ENCODE measurements at places on chromosomes 12 and 14.

DNA sequence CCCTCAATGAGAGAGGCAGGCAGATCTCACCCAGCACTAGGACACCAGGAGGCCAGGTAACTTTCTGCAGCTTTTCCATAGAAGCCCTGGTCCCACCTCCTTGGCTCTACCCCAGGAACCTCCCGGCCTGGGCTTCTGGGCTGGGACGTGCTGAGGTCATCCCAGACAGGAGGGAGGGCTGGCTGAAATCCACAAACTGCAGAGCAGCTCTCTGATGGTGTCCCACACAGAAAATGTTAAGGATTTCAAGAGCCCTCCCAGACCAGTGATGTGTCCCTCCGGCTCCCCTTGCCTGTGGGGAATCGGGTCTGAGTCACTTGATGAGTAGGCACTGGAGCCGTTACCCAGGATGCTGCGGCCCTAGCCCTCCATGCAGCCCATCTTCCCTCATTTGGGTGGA lies 124.1 kb downstream of the ESRRB start:
- DNase-seq, result no peak

GRCh38 chr14:37592482-37593408 lies 2.3 kb downstream of the FOXA1 start:
- DNase-seq, result no peak

GRCh38 chr12:90773491-90773890 lies 181.5 kb downstream of the CCER1 start:
- DNase-seq, result no peak

DNA sequence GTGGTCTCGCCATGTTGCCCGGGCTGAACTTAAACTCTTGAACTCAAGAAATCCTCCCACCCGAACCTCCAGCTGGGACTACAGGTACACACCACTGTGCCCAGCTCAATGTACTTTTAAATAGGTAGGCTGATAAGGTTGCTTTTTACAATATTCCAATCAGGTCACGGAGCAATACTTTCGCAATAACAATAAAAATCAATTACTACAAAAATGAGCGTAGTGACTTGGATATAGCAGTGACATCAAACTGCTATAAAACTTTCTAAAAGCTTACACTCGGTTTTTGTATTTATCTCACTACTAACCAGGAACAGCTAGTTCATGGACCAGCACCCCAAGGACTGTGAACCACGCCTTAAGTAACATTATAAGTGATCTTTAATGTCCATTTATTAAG lies 10.5 kb downstream of the SARNP start:
- DNase-seq, result no peak

GRCh38 chr12:69096669-69097335 lies 142.6 kb upstream of the CPSF6 start:
- DNase-seq, result no peak

- no peak for DNase-seq
Measured at GRCh38 chr12:81365284-81365683, 287.4 kb downstream of the ACSS3 start.

DNA sequence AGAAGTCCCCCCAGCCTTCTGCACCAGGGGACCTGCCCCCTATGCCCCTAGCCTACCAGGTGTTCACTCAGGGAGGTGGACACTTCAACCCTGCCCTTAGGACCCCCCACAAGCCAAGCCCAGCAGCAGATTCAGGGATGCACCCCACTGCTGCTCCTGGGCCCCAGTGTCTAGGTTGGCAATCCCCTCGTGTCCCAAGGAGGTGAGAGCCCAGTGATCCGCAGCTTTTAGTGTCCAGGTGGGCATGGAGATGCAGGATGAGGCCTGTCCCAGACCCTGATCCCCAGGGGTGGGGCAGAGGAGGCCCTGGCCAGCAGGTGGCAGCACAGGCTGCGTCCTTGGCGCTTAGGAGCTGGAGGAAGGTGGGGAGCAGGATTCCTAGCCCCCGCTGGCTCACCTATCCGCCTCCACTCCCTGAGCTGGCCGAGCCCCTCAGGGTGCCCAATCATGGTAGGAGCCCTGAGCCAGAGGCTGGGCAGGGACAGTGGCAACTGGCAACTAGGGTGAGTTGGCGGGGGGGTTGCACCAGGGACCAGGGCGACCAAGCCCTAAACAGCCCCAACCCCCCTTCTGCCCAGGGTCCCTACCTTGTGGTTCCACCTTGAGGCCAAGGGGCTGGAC lies 4.1 kb downstream of the CKB start:
- peak; percentile 80 for DNase-seq

Measured in COLO829 (cell line).